Astrocyte (in vitro differentiated cells and primary cell): ENCODE measurements at places on chromosomes 12 and 14. TPM values are rescaled to one million over a fixed set of nuclear protein-coding genes. Genes with fewer than 3 reads are reported as not detected.

DNA sequence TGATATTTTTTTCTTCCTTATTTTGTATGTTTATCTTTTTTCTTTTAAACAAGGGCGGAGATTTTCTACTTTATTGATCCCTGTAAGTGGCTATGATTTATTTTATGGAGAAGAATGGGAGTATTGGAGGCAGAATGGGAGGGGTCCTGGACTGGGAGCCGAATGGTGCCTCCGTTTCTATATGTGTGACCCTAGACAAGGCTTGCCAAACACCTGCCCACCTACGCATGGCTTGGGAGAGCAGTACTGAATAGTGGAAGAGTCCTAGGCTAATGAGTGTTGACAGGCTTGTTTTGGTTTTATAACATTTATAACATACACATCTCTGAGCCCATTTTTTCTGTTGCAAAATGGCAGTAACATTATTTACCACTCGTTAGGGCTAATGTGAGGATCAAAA is 29.0 kb downstream of the STK38L start:
- DNase-seq, result no peak
- H3K27ac ChIP-seq, result no peak overlapping the region
- no peaks in the 10 kb centered on the region for H3K27me3 ChIP-seq
- H3K4me3 ChIP-seq, result no peak overlapping the region
- peaks cover 32% of the 10 kb centered on the region for H3K4me1 ChIP-seq

DNA sequence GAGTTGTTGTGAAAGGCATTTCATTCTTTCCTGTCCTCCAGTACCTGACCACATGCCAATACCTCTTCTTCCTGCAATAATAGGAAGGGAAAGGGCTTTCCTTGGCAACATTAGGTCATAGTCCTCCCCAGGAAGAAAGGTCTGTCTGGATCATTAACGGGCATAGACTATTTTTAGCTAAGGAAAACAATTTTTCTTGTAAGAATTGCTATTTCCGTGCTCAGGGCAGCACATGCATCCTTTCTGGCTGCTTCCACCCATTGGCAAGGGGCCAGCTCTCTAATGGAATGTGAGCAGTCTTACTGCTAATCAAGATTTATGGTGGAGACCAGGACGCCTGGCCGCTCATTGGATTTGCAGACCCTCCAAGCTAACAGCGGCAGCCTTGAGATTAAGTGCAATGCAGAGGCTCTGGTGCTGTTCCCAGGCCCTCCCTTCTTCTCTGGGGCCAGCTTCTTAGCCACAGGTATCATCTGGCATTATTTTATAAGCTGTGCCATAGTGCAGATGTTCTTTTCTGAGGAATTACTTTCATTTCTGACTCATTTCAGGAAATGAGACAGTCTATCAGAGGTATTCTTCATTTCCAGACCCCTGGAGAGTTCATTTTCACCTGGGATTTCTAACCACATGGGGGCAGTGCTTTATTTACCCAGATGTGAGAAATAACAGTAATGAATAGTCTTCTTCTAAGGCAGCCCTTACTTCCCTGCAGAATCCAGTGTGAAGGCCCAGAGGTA is 52.9 kb downstream of the ANO6 start:
- H3K27ac ChIP-seq, result peak overlapping the region; percentile 89
- H3K4me3 ChIP-seq, result peak overlapping the region; percentile 6
- H3K4me1 ChIP-seq, result peaks cover 31% of the 10 kb centered on the region
- peak; percentile 94 for DNase-seq
- no peaks in the 10 kb centered on the region for H3K27me3 ChIP-seq

DNA sequence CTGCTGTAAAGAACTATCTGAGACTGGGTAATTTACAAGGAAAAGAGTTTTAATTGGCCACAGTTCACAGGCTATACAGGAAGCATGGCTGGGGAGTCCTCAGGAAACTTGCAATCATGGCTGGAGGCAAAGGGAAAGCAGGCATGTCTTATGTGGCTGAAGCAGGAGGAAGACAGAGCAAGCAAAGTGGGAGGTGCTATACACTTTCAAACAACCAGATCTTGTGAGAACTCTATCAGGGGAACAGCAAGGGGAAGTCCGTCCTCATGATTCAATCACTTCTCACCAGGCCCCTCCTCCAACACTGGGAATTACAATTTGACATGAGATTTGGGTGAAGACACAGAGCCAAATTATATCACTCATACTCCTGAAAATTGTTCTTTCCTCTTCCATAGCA is 109.5 kb upstream of the PKP2 start:
- H3K36me3 ChIP-seq, result no peaks in the 10 kb centered on the region
- no peak overlapping the region for H3K4me3 ChIP-seq
- no peak overlapping the region for H3K27ac ChIP-seq
- no peaks in the 10 kb centered on the region for H3K4me1 ChIP-seq

- no peaks in the 10 kb centered on the region for H3K4me1 ChIP-seq
- DNase-seq, result no peak
- peaks cover 39% of the 10 kb centered on the region for H3K36me3 ChIP-seq
- no peaks in the 10 kb centered on the region for H3K27me3 ChIP-seq
- no peak overlapping the region for H3K27ac ChIP-seq
Measured at GRCh38 chr14:64928239-64929013, 14.1 kb downstream of the GPX2 start.

- peak overlapping the region; percentile 23 for H3K4me3 ChIP-seq
- DNase-seq, result peak; percentile 80
- peak overlapping the region; percentile 78 for H3K27ac ChIP-seq
- H3K4me1 ChIP-seq, result peaks cover 35% of the 10 kb centered on the region
- peaks cover 17% of the 10 kb centered on the region for H3K36me3 ChIP-seq
Measured at GRCh38 chr12:10718279-10718821, 4.8 kb downstream of the YBX3 start.

GRCh38 chr12:45419317-45419814 is 203.5 kb downstream of the ANO6 start:
- H3K36me3 ChIP-seq, result peaks cover 24% of the 10 kb centered on the region
- H3K27ac ChIP-seq, result no peak overlapping the region
- no peak overlapping the region for H3K4me3 ChIP-seq
- H3K27me3 ChIP-seq, result no peaks in the 10 kb centered on the region

- H3K27ac ChIP-seq, result peak overlapping the region; percentile 90
- H3K27me3 ChIP-seq, result no peaks in the 10 kb centered on the region
- peaks cover 12% of the 10 kb centered on the region for H3K4me1 ChIP-seq
- DNase-seq, result no peak
- H3K36me3 ChIP-seq, result no peaks in the 10 kb centered on the region
- H3K4me3 ChIP-seq, result peak overlapping the region; percentile 76
Measured at GRCh38 chr12:92927055-92927435, 2.0 kb downstream of the EEA1 start.

DNA sequence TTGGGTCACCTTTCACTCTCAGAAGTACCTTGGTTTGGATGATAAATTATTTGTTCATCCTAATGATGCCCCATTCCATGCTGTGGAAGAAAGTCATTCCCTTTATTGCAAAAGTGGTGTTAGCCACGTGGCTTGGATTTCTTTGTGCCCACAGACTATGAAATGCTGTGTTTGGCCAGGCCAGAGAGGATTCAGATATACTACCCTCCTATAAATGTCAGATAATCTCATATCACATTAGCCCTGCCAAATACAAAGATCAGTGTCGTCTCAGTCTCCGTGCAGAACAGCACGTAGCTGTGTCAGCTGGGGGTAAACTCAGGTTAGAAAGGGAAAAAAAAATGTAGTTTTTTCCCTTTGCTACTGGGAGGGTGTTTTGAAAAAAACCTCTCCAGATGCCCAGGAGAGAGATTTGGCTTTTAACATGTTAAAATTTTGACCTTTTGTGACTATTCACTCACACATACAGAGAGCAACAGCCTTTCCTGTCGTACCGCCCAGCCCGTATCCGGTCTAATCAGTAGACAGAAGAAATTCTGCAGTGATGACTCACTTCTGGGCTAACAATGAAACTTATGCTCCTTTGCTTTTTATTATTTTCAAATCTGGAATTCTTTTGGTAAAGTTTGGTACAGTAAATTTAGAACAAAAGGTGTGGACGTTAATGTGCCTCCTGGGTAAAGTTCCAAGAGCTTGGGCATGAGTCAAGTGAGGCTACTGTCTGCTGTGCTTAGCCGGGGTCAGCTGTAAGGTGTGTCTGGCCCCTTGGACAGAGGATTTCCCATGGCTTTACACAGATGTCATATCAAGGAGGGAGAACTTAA is 8.5 kb upstream of the PTPRB start:
- H3K27me3 ChIP-seq, result no peaks in the 10 kb centered on the region
- no peaks in the 10 kb centered on the region for H3K36me3 ChIP-seq
- peaks cover 48% of the 10 kb centered on the region for H3K4me1 ChIP-seq
- DNase-seq, result peak; percentile 95
- H3K4me3 ChIP-seq, result no peak overlapping the region

DNA sequence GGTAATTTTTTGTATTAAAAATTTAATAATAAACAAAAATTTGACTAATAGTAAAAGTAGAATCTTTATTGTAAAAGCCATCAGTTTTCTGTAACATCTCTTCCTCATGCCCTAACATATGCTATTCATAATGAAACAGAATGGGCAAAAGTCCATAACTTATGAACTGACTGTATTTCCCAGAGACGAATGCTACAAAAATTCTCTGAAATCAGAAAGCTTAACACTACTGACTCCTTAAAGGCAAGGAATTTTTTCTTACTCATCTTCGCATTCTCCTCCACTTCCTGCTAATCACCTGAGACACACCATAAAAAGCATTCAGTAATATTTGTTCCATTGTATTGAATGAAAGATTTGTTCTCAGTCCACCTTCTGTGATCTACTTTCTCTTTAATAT is 17.6 kb downstream of the MON2 start:
- no peak overlapping the region for H3K4me3 ChIP-seq
- no peaks in the 10 kb centered on the region for H3K27me3 ChIP-seq
- H3K27ac ChIP-seq, result no peak overlapping the region
- no peaks in the 10 kb centered on the region for H3K4me1 ChIP-seq

DNA sequence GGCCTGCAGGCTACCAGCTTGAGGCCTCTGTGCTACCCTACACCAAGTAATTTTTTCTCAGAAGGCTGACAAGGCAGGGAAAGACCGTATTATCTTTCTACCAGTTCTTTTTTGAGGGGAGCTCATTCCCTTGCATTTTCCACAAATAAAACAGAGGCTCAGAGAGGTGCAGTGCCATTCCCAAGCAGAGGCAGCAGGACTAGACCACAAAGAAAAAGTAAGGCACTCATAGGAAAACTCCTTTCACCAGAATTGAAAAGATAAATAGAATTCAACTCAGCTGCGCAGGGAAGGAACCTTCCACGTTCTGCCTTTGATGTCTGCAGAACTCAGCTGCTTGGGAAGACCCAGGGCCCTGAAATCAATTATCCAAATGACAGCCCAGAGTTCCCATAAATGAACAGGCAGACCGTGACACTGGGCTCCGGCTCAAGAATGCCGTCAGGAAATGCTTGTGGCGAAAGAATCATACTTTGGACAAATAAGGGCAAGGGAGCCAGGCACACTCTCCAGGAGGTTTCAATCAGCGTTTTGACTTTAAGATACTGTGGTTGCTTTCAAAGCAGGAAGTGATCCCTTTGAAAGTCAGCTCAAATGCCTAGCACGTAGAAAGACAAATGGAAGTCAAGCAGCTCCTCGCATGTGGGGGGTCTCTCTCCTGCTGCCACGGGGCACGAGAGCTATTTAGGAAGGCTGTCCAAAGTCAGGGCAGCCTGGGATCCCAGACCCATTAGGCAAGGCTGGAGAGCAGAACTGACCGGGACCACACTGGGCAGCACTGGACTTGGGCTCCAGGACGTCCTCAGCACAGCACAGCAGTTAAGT is 14.0 kb downstream of the KCTD10 start:
- peak overlapping the region; percentile 92 for H3K27ac ChIP-seq
- H3K27me3 ChIP-seq, result no peaks in the 10 kb centered on the region
- H3K4me1 ChIP-seq, result peaks cover 64% of the 10 kb centered on the region
- H3K4me3 ChIP-seq, result peak overlapping the region; percentile 42

The ASCL1 gene
- total RNA-seq, result not detected in 2 replicates

- DNase-seq, result no peak
- peaks cover 29% of the 10 kb centered on the region for H3K4me1 ChIP-seq
- no peaks in the 10 kb centered on the region for H3K27me3 ChIP-seq
- no peaks in the 10 kb centered on the region for H3K36me3 ChIP-seq
- H3K27ac ChIP-seq, result peak overlapping the region; percentile 11
Measured at GRCh38 chr12:26647088-26647487, 185.9 kb downstream of the ITPR2 start.

The KRT73 gene
- total RNA-seq, result not detected in 2 replicates

DNA sequence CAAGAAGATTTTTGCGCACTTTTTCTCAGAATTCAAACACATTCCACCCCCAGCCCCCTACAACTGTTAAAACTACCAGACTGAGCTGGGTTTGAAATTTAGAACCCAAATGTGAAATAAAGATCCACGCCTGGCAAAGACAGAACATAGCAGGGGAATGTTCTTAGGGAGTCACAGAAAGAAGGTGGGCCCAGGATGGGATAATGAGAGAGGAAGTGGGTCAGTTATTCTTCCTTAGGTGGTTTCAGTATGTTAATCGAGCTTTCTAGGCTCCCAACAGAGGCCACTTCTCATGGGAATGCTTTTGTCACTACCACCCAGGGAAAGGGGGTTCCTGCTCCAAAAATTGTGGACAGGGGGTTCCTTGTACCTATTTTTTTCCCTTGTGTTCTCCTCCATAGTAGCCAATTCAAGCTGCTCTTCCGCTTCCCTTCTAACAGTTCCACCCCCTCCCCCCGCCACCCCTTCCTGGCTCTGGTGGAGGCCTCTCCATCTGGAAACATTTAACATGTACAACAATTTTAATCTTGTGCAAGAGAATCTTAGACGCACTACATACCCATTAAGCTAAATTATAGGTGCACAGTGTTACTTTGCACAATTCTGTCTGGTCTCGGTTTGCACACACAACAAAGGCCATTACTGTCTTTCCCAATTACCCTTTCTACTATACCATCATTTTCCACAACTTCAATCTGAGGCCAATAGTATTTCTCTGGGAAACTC is 218.1 kb downstream of the MON2 start:
- no peaks in the 10 kb centered on the region for H3K36me3 ChIP-seq
- H3K27ac ChIP-seq, result no peak overlapping the region
- H3K4me3 ChIP-seq, result no peak overlapping the region
- H3K27me3 ChIP-seq, result no peaks in the 10 kb centered on the region
- DNase-seq, result no peak

The PPP1R1A gene
- total RNA-seq, result 0.52 and 0.58 TPM in 2 replicates

GRCh38 chr12:27018037-27018436 is 3.9 kb upstream of the TM7SF3 start:
- no peak overlapping the region for H3K27ac ChIP-seq
- no peaks in the 10 kb centered on the region for H3K36me3 ChIP-seq
- no peak for DNase-seq
- H3K4me3 ChIP-seq, result no peak overlapping the region
- peaks cover 7% of the 10 kb centered on the region for H3K4me1 ChIP-seq
